ENCODE measurements at places on chromosomes 7 and 10.

GRCh38 chr10:3363311-3364045 lies 190.9 kb upstream of the PITRM1 start:
- no peak for DNase-seq

DNA sequence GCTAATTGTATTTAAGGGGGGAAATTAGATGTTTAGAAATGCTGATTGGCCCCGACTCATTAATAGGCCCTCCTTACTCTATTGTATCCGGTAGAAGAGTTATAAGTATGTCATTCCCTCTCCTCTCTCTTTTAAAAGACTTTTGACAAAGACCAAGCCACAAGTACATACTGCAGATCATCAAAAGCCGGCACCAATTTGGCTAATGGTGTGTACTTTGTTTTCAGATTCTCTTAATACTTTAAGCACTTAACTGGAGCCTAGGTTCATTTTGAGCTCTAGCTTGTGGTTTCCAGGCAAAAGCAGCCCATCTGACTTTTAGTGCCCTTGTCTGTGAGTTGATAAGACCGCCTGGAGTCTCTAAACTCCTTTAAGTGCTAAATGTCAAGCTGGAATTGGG lies 210.0 kb upstream of the LYZL1 start:
- DNase-seq, result no peak

GRCh38 chr7:95303013-95303905 lies 21.1 kb downstream of the PON1 start:
- no peak for DNase-seq

- no peak for DNase-seq
These were observed 417.9 kb downstream of the ANKRD7 start for GRCh38 chr7:118642396-118642795.

DNA sequence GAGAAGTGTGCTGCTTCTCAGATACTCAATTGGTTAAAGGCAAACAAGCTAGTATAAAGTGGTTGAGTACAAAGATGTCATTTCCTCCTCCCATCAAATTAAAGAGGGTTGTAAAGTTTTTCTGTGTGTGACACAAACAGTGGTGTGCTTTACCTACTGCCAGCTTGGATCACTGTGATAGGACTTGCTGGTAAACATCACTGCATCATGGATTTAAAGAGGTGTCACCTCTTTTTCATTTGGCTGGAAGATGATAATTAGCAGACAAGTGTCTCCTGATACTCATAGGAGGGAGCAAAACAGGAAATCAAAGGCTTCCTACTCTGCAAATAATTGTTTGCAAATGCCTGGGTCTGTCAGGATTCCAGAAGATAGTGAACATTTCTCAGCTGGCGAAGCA lies 200.5 kb downstream of the MDFIC start:
- DNase-seq, result no peak

DNA sequence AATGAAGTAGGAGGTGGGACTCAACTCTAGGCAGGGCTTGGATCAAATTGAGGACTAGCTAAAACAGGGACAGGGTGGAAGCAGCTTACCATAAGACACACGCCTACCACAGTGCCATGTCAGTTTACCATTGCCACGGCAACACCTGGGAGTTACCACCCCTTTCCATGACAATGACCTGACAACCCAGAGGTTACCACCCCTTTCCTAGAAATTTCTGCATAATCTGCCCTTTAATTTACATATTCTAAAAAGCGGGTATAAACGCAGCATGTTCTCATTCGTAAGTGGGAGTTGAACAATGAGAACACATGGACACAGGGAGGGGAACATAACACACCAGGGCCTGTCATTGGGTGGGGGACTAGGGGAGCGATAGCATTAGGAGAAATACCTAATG lies 72.7 kb downstream of the GCC1 start:
- no peak for DNase-seq

- DNase-seq, result no peak
These were observed 158.2 kb upstream of the PRKCQ start for GRCh38 chr10:6738112-6738768.

- peak; percentile 54 for DNase-seq
These were observed 2.2 kb downstream of the CYP17A1 start for GRCh38 chr10:102835007-102835482.

DNA sequence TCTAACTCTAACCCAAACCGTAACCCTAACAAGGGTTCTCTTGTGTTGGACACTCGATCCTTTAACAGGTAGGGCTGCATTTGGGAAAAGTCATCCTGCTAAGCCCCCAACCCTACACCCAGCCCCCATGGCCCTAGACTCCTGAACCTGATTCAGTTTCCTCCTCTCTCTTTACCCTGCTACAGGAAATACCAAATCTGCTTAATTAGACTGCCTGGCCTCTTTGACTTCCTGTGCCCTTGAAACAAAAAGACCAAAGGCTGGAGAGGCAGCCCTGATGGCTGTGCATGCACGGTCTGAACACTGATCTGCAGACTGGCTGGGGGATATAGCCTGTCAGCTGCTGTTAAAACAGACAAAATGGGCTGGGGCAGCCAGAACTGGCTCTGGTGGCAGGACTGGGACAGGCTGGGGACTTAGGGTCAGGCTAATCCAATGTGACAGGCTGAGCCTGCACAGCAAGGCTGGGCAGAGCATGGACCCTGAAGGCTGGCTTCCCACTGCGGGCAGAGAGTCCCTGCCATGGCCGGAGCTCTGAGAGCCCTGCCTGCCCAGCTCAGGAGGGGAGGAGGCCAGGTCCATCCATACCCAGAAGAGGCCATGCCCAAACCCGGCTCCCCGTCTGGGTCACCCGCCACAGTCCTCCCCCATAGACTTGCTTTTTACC lies 51.0 kb upstream of the MSMB start:
- no peak for DNase-seq

DNA sequence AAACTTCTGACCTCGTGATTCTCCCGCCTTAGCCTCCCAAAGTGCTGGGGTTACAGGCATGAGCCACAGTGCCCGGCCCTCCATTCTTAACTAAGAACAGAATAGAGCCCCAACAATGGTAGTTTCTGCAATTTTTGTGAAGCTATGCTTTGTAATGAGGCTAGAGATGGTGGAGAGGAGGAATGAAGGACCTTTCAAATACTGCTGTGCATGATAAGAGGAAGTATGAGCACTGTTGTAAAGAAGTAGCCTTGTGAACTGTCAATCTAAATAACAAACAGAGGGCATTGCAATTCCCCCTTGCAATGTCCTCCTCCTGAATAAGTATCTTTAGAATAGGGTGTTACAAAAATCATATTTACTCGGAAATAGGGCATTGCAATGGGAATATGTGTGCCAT lies 70.2 kb downstream of the EVX1 start:
- no peak for DNase-seq

DNA sequence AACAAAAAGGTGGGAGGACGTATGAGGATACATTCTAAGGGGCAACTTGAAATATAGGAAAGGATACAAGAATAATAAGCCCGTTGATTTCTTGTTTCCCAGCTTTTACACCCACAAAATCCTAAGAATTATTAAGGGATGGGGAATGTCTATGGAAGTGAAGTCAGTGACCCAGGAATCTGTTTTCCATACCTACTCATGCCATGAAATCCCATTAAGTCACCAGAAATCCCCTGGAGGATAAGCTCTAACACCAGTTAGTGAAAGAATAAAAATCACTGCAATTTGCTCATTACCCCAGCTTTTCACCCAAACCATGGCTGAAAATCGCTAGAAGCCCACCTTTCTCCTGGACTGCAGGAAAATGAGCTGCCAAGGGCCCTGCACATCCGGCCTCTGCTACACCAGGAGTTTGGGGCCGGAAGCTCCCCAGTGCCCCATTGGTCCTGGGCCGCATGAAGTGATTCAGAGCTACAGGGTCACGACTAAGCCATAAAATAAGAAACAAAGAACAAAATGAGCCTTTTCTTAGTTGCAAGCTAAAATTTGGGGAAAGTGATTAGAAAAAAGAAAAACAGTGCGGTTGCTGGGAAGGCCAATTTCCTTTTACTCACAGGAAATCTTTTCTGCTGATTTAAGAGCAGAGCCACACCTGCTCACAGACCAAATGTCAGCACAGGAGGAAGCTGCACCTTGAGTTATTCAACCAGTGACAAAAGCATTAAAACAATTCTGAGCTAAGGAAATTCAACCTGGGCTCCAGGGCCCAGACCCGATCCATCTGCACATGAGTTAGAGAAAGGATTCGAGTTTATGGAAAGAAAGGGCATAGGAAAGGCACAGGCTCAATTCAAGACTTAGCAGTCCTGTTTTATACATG lies 40.3 kb downstream of the HIPK2 start:
- DNase-seq, result no peak

- no peak for DNase-seq
These were observed 52.0 kb downstream of the LRRC4 start for GRCh38 chr7:127979113-127979727.

DNA sequence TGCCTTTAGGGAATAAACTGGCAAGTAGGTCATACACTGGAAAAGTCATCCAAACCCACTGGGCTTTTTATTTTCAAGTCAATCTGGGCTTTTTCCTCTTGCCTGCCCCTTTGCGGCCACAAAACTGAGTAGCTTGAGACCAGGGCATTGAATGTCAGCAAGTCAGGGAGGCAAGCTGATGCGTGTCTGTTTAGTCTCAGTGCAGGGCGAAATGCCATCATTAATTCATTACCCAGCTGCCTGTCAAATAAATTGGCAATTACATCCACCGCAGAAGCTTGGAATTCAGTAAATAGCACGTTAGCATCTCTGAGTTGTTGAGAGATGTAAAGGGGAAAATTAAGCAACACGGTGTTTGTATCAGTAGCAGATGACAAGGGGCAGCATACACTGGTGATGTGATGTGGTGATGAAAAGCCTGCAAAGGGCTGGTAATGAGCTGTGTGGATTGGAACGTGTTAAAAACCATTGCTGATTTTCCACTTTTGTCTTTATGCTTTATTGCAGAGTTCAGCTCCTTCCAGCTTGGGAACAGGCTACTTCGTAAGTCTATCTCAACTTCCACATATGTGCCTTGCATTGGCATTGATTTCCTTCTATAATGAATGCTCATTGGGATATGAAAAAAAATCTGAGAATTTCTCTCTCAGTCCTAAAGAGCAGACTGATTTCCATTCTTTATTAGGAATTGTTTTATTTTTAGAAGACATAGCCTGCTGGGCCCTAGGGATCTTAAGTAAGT lies 535.9 kb downstream of the AUTS2 start:
- peak; percentile 89 for DNase-seq

DNA sequence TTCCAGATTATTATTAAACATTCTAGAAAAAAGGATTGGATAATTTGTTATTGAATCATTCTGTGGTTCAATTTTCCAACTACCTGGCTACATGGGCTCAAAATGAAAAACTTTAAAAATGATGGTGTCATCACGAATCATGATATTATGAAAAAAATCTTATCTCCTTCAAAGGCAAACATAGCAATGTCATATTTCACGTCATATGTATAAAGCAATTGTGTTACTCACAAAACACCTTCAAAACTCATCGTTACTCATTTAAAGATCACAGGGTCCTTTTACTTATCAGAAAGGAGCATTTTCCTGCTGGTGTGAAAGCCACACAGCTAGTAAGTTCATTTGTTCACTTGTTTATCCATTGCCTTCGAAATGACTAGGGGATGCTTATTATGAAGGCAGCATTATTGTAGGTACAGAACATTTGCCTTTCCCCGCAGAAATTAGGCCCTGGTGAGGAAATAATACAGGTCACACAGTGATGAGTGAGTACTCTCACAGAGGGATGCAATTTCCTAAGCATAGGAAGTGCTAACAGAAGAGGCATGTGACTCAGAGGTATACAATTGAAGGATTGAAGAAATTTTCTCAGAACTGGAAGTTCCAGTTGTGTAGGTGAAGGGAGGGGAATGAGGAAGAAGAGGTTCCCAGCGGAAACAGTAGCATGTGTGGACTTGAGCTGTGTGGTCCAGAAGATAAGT lies 478.7 kb downstream of the INHBA start:
- no peak for DNase-seq

DNA sequence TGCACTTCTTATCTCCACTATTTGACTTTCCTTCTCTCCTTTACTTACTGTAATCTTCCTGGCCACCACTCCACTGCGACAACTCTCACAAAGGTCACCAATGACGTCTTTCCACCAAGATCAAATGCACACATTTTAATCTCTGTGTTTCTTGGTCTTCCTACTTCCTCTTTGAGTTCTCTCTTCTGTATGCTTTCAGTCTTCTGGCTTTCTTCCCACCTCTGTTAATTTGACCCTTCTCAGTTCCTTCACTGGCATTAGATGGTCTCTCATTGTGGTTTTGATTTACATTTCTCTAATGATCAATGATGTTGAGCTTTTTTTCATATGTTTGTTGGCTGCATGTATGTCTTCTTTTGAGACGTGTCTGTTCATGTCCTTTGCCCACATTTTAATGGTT lies 31.9 kb downstream of the FAM107B start:
- no peak for DNase-seq

DNA sequence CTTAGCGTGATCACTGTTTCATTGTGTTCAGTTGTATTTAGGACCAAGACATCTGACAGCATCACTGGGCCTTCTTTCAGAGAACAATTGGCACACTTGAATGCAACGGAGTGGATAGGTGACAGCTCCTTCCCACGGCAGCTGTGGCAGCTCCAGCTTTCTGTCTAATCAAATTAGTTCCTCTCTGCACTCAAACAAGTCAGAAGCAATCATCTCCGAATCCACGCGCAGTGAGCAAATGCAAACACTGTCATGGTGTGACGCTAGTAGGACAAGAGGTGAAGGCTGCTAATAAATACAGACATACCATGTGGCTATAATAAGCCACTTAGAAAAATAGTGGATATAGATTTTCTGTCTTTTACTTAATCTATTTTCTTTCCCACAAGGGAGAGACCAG lies 542.4 kb downstream of the ACTR3B start:
- no peak for DNase-seq

DNA sequence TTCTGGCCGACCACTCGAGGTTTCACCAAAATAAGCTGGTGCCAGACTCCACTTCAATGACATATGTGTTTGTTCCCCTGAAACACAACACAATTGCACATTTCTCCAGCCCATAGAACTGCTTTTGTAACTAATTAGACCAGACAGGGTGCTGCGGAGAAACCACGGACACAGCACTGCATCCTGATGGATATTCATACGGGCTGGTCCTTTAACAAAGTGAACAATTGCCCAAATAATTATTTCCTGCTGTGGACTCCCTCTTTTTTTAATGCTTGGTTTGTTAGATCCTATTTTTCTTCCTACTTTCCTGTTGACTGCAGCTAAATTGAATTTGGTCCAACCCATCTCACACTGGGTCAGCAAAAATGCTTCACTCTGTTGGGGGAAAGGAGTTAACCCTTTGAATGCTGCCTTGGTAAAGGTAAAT lies 198.6 kb upstream of the BMPER start:
- DNase-seq, result no peak

- DNase-seq, result peak; percentile 35
These were observed 52.1 kb upstream of the ZNF438 start for GRCh38 chr10:31083765-31084184.

Measured in NCI-H2171 treated with DMSO at 0.1 percent for 48 hours (cell line).